NCI-H2171 (cell line): ENCODE measurements at places on chromosomes 1 and 21.

GRCh38 chr1:207813512-207813881 is 61.6 kb downstream of the CD46 start:
- no peak for DNase-seq

DNA sequence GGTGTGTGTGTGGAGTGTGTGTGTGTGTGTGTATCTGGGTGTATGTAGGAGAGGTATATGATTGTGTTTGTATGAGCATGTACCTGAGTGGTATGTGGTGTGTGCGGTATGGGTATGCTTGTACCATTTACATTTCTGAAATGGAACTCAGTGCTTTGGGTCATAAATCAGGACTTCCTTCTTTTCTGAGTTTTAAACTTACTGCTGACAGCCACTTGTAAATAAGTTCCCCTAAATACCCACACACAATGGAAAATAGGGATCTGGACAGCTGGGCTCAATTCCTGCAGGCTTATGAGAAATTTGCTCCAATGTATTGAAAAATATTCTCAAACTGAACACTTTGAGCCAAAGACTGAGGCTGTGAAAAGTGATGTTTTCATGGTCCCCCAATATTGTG is 293.6 kb downstream of the HLX start:
- no peak for DNase-seq

DNA sequence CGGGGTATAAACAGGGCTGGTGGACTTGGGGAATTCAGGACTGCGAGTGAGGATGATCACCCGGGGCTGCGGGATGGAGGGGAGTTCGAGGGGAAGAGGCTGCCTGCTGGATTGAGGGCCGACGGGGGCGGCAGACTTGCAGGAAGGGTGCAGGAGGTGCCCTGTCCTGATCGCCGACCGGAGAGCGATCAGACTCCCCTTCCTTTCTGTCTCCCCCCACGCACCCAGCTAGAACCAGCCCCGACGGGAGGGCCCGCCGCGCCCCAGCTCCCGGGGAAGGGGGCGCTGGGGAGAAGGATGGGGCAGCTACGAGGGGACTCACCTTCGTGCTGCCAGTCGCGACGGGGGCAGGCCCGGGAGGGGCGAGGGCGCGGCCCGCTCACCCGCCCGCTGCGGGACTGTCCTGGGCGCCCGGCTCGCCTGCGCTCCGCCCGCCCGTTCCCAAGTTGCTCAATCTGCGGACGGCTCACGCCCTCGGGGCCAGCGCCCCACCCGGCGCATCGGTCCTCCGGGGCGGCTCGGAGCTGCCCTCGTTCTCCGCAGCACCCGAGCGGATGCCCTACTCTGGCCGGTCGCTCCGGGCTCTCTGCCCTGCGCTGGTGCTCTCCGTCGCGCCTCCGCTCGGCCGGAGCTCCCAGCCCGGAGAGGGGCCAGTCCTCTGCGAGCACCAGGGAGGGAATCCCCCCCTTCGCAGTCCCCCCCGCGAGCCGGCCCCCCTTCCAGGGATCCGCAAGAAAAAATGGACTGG is at the start of gene RSPO1:
Gene RSPO1, minus strand, starts transcription at position 649 of the 748 bp plus-strand sequence. CDS start 5,231 bp downstream, outside the sequence.
- no peak for DNase-seq

DNA sequence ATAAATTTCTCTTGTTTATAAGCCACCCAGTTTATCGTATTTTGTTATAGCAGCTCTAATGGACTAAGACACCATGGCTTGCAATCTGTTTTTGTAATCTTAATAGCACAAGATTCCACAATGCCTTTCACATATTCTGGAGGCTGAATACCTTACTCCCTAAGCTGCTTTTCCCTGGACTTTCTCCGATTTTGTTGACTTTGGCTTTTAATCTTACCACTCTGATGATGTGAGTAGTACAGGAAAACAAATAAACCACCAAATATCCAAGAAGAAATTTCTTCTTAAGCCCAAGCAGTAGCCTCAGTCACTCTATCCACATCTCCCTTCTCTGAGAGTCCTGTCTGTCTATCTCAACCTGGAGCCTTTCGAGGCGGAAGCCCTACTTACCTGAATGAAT is 838.6 kb downstream of the LTN1 start:
- DNase-seq, result no peak

- no peak for DNase-seq
Measured at GRCh38 chr1:229238231-229238630, 32.7 kb upstream of the RAB4A start.

GRCh38 chr1:28031173-28031572 is 57.2 kb downstream of the EYA3 start:
- DNase-seq, result no peak

- DNase-seq, result peak; percentile 61
Measured at GRCh38 chr1:6270401-6270800, 9.5 kb upstream of the GPR153 start.

- no peak for DNase-seq
Measured at GRCh38 chr1:81330521-81330920, 470.2 kb upstream of the ADGRL2 start.

- no peak for DNase-seq
Measured at GRCh38 chr1:22489823-22490222, 38.2 kb downstream of the ZBTB40 start.

DNA sequence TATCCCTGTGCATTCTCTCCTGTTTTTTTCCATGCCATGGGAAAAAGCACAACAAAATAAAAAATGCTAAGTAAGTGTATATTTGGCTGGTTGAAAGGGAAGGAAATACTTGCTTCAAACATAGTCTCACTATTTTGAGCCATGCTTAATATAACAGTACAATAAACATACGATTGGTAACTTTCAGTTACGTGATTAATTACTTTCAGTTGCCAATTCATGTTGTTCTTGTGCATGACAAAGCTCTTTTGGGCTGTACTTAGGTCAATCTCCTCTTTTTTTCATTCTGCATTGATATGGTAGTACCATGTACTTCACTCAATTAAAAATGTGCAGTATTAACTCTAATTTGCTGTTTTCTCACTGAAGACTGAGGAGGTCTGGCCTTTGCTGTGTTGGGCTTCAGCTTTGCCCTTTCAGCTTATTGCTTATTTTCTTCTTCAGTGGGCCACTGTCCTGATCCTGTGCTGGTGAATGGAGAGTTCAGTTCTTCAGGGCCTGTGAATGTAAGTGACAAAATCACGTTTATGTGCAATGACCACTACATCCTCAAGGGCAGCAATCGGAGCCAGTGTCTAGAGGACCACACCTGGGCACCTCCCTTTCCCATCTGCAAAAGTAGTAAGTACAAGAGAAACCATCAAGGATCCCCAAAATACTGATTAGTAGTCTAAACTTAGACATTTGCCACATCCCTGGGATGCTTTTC is 2.7 kb downstream of the C4BPB start:
- DNase-seq, result no peak

- no peak for DNase-seq
Measured at GRCh38 chr1:246695666-246696065, 28.5 kb upstream of the SCCPDH start.

GRCh38 chr1:34870395-34870794 is 10.8 kb upstream of the SMIM12 start:
- DNase-seq, result no peak

- no peak for DNase-seq
Measured at GRCh38 chr1:225980005-225980836, 18.9 kb downstream of the SDE2 start.

- DNase-seq, result no peak
Measured at GRCh38 chr1:72524021-72524420, 241.7 kb upstream of the NEGR1 start.

DNA sequence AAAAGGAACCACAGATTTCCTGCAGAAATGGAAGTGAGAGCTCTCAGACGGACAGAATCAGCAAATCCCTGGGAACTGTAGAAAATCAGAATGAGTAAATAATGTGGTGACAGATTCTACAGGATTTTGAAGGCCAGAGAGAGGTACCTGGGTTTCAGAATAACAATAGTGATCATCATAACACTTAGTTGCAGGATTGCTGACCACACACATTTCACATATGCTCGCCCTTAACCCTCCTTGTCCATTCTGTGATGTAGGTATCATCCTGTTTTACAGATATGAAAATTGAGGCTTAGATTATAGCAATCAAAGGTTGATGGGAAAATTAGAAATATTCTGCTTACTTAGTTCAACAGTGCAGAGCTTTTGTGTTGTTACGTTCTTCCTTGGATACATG is 97.9 kb upstream of the HOOK1 start:
- no peak for DNase-seq

- DNase-seq, result no peak
Measured at GRCh38 chr1:44587796-44588460, 86.4 kb downstream of the TMEM53 start.

- no peak for DNase-seq
Measured at GRCh38 chr1:158393476-158393875, 5.8 kb downstream of the OR10T2 start.

GRCh38 chr1:35049116-35049515 is 17.4 kb upstream of the ZMYM6 start:
- DNase-seq, result no peak

- no peak for DNase-seq
Measured at GRCh38 chr1:24089027-24089742, 22.8 kb downstream of the MYOM3 start.

DNA sequence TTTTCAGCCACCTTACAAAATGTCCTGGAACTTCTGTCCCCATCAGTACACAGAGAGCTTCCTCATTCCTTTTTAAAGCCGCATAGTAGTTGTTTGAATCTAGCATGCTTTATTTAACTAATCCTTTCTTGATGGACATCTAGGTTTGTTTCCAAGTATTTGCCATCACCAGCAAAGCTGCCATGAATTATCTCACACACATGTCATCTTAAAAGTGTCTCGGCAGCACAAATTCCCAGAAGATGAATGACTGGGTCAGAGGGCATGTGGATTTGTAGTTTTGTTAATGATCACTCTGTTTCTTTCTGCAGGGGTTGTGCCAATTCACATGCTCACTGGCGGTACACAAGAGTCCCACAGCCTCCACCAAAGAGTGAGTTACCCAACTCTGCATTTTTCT is 68.3 kb downstream of the CLIC6 start:
- no peak for DNase-seq

- peak; percentile 88 for DNase-seq
Measured at GRCh38 chr1:72282271-72283021, at the start of gene NEGR1. Gene NEGR1 (minus strand): TSS chr1:72282539.

DNA sequence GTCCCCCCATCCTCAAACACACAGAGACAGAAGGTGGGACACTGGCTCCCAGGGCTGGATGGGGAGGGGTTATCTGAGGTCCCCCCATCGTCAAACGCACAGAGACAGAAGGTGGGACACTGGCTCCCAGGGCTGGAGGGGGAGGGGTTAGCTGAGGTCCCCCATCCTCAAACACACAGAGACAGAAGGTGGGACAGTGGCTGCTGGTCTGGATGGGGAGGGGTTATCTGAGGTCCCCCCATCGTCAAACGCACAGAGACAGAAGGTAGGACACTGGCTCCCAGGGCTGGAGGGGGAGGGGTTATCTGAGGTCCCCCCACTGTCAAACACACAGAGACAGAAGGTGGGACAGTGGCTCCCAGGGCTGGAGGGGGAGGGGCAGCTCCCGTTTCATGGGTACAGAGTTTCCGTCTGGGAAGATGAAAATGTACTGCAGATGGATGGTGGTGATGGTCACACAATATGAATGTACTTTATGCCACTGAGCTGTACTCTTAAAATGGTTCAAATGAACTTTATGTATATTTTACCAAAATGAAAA is 69.2 kb downstream of the SCCPDH start:
- peak; percentile 39 for DNase-seq

GRCh38 chr21:34984356-34985058 is 64.6 kb downstream of the RUNX1 start:
- no peak for DNase-seq

DNA sequence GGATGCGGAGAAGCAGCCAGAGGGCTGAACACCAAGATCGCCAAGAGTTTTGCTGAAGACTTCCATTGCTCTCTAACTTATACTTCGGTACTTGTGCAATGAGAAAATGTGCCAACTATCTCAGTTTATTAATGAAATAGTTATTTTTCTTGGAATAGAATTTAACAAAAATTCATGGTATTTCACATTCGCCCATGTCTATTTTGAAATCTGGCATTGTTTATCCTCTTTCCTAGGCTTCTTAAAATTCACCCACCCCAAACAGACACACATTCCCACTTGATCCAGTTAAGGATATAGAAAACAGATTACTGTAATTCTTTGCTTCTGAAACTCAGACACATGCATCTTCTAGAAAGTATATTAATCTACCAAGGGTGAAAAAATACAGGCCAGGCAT is 56.3 kb upstream of the ADAMTS5 start:
- DNase-seq, result no peak

- DNase-seq, result no peak
Measured at GRCh38 chr1:173798078-173798477, 26.4 kb upstream of the DARS2 start.

- no peak for DNase-seq
Measured at GRCh38 chr1:14442669-14443068, 155.8 kb upstream of the KAZN start.

DNA sequence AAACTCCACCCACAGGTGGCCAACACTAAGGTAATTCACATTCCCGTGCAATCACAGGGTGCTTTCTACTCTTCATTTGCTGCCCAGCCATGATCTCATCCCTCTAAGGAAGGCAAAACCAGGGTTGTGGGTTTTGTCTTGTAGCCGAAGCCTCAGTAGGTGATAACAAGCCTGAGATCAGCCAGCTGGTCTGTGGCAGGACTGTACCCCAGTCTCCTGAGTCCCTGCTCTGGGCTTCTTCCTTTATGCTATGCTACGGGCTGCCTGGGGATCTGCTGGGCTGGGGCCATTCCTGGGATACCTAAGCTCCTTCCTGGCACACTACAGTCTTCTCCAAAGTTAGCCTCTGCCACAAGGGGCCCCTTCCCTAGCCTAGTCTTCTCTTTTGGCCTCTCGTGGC is 9.8 kb downstream of the PPFIA4 start:
- DNase-seq, result no peak

DNA sequence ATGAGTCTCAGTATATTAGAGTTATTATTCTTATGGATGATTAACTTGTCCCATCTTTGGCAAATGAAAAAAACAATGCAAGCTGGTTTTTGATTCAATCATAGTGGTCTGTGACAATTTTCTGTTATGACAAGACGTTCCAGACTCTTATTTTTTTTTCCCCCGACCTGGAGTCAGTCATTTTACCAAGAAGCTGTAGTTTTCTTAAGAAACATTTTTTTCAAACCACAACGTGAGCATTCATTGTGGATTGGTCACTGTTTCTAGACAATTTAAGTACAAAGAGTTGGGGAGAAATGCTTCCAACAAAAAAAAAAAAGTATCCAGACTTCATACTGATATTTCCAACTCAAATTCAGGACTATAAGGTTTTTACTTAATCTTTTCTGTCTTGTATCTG is 8.0 kb upstream of the ANGPTL3 start:
- DNase-seq, result no peak

- DNase-seq, result peak; percentile 28
Measured at GRCh38 chr1:32014199-32014947, 705 bp downstream of the KHDRBS1 start.

DNA sequence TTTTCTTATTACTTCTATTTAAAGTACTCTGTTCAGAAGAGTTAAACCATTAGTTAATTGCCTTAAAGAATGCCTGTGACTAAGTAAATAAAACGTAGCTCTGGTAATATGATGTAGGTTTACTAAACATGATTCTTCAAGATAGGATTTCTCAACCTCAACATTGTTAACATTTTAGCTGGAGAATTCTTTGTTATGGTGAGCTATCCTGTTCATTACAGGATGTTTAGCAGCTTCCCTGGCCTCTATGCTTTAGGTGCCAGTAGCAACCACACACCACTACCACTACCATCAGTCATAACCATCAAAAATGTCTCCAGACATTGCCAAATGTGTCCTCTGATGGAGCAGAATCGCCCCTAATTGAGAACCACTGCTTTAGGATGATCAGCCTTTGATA is 10.7 kb downstream of the RPF1 start:
- no peak for DNase-seq
